ENCODE measurements at places on chromosomes 12 and 14.
A peak's percentile ranks its signal among the peaks of the same experiment; 100 is the strongest.

DNA sequence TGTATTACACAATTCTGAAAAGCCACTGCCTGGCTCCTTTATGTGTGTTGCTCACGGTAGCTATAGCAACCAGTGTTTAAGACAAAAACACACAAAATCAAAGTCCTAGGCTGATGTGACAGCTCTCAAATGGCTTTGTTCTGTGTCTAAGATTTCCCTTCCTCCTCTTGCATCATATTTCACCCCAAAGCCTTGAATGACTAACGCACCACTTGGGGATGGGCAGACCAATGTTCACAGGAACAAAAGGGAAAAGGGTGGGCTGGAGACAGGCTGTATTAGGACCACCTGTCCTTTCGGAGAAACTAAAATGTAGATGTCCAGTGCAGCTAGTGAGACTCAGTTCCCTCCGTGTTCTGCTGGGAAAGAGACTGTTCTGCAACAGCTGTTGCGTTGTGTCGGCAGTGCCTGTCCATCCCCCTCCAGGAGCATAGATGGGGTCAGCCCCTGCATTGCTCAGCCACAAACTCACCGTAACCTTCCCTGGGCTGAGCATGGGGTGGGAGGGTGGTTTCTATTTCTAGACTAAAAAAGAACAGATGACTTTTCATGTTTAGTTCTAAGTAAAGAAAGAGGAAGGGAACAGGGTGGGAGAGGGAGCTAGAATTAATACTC is 26.8 kb upstream of the DAAM1 start:
- H3K27ac ChIP-seq, result peak overlapping the region; percentile 52
- peaks cover 11% of the 10 kb centered on the region for H3K4me1 ChIP-seq
- no peaks in the 10 kb centered on the region for H3K27me3 ChIP-seq
- DNase-seq, result no peak
- no peaks in the 10 kb centered on the region for H3K36me3 ChIP-seq

DNA sequence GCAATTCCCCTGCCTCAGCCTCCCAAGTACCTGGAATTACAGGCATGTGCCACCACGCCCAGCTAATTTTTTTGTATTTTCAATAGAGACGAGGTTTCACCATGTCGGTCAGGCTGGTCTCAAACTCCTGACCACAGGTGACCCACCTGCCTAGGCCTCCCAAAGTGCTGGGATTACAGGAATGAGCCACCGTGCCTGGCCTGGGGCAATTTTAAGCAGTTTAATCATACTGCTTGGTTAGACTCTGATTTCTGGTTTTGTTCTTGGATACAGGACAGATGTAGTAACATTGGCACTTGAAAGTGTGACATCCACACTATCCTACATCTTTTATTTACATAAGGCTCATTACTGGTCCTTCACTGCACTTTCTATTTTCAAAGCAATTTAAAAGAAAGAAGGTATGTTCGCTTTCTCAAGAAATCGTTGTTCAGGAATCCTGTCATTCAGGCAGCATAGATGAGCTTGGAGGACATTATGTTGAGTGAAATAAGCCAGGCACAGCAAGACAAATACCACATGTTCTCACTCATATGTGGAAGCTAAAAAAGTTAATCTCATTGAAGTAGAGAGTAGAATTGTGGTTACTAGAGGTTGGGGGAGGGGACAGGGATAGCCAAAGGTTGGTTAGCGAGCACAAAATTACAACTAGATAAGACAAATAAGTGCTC is 4.0 kb upstream of the NUAK1 start:
- H3K27me3 ChIP-seq, result no peaks in the 10 kb centered on the region
- no peak overlapping the region for H3K4me3 ChIP-seq
- peaks cover 62% of the 10 kb centered on the region for H3K4me1 ChIP-seq
- H3K27ac ChIP-seq, result no peak overlapping the region
- DNase-seq, result no peak
- H3K36me3 ChIP-seq, result no peaks in the 10 kb centered on the region

DNA sequence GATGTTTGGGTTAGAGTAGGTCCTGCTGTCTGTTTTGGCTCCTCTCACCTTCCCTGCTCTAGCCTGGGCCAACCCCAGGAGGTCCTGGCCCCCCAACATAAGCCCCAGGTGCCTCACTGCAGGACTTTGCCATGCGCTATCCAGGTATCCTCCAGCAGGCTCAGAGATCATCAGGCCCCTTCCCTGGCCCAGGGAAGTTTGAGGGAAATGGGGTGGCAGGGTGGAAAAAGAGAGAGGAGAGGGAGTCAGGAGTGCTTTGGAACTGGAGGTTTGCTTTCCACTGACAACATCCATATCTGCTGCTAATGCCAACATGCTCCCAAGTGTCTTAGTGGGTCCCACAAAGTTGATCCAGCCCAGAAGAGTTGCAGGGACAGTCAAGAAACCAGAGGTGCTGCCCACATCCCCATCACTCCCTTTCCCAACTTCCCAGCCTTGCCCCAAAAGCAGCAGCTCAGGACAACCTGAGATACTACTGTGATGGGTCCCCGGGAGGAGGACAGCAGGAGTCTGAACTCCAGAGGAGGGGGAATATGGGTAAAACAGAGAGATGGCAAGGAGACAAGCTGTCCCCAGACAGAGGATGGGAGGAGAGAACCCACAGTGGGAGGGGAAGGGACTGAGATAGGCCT is 677 bp downstream of the TNS2 start:
- peaks cover 66% of the 10 kb centered on the region for H3K4me1 ChIP-seq
- peaks cover 11% of the 10 kb centered on the region for H3K36me3 ChIP-seq

DNA sequence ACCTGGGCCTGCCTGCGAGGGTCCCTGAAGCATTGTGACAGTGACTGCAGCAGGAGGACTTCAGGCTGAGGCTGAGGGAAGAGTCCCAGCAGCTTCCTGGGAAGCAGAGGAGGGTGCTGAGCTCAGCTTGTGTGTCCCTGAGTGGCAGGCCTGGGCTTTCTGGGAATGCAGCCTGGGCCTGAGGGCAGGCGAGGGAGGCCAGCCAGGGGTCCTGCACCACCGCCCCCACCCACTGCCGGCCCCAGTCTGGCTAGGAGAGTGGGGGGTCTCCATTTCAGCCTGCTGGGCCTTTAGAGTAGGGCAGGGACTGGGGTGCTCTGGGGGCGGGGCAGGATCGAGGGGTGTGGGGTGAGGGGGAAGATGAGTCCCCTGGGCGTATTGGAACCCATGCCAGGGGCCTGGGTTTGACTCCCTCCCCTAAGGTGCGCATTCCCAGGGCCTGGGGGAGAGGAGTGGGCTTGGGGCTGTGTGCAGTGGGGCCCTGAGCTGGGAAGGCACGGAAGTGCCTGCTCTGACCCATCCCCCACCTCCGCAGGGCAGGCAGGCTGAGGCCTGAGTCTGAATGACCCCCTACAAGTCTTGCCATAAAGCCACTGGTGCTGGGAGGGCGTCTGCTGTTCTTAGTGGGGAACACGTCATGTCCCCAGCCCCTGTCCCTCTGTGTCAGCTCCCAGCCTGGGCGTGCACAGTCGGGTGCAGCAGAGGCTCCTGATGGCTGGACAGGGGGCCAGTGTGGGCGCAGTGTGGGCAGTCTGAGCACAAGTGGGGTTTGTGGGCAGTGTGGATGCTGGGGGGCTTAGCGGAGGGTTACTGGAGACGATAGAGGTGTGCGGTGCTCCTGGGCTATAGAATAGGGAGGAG is 46.4 kb downstream of the KRT80 start:
- no peak for DNase-seq
- peak overlapping the region; percentile 84 for H3K27ac ChIP-seq
- H3K4me1 ChIP-seq, result peaks cover 39% of the 10 kb centered on the region
- H3K27me3 ChIP-seq, result no peaks in the 10 kb centered on the region

DNA sequence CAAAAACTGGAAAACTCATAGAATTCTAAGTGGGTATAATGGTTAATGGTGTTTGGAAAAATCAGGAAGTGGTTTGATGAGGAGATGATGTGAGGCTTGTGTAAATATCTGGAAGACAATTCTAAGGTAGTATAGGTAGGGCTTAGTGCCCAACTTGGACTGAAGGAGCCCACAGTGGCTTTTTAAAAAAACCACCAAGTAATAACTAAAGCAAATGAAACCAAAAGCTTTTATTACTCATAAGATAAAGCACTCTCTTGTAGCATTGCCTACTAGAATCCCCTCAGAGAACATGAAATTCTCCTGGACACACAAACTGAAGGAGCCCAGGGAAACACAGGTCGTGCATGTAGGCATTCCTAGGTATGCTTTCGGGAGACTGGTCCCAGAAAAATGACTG is 324.5 kb downstream of the NELL2 start:
- H3K27ac ChIP-seq, result no peak overlapping the region
- no peak overlapping the region for H3K4me3 ChIP-seq
- DNase-seq, result no peak
- no peaks in the 10 kb centered on the region for H3K36me3 ChIP-seq
- no peaks in the 10 kb centered on the region for H3K27me3 ChIP-seq

DNA sequence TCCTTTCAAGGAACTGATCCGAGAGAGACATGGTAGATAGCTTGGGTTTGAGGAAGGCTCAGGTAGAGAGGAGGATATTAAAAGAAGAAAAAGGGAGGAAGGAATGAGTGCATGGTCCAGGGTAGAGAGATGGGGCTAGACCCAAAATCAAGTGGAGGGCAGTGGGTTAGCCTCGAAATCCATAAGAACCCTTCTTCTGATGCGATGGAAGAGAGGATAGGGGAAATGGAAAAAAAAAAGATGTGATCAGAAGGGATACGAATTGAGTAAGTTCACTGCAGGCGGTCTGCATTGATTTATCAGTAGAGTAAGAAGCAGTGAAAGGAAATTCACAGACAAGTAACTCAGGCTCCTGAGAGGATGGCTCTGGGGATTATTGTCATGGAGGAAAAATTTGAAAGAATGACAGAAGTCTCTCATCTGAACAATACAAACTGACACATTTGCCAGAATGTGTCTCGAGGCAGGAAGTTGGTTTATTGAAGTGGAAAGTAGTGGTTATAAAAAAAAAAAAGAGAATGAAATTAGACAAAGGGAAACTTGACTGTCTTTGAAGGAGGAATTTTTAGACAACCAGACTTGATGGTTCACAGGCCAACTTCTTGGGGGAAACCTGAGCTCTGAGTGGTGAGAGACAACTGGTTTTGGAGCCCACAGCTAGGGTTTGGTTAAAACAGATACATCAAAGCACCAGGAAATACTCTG is 10.2 kb downstream of the PPFIBP1 start:
- H3K27ac ChIP-seq, result peak overlapping the region; percentile 7
- H3K4me3 ChIP-seq, result no peak overlapping the region
- H3K27me3 ChIP-seq, result no peaks in the 10 kb centered on the region
- H3K36me3 ChIP-seq, result no peaks in the 10 kb centered on the region
- peaks cover 24% of the 10 kb centered on the region for H3K4me1 ChIP-seq

DNA sequence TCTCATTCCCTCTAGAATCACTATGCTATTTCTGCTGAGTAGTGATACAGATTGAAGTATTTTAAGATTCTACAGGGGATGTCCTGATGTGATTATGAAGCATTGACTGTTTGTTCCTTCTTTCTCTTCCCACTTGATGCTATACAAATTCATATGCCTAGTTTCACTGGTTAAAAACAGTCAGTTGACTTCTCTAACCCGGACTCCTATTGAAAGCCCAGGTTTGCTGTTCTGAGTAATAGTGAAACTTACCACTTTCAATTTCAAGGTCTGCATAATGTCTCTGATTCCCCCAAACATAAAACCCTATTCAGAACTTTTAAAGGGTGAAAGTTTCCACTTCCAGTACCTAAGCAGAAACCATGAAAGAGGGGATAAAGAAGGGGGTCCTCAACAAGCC is 117.7 kb upstream of the RPL10L start:
- H3K4me3 ChIP-seq, result no peak overlapping the region
- no peaks in the 10 kb centered on the region for H3K27me3 ChIP-seq
- no peak overlapping the region for H3K27ac ChIP-seq
- no peak for DNase-seq
- no peaks in the 10 kb centered on the region for H3K36me3 ChIP-seq

DNA sequence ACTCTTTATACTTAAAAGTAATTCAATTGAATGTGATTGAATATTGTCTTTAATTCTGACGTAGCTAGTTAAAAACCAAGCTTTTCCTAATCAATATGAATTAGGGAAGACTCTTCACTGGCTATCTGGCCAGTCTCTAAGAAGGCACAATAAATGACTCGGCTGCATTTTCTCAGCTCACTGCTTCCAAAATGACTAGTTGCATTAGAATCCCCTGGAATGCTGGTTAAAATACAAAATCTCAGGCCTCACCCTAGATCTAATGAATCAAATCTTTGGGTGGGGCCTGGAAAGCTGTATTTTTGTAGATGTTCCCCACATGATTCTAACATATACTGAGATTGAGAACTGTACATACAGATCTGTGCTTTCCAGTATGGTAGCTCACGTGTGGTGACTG is 242.1 kb downstream of the CHST11 start:
- H3K27ac ChIP-seq, result no peak overlapping the region
- H3K4me3 ChIP-seq, result no peak overlapping the region
- H3K27me3 ChIP-seq, result no peaks in the 10 kb centered on the region
- peaks cover 31% of the 10 kb centered on the region for H3K4me1 ChIP-seq

DNA sequence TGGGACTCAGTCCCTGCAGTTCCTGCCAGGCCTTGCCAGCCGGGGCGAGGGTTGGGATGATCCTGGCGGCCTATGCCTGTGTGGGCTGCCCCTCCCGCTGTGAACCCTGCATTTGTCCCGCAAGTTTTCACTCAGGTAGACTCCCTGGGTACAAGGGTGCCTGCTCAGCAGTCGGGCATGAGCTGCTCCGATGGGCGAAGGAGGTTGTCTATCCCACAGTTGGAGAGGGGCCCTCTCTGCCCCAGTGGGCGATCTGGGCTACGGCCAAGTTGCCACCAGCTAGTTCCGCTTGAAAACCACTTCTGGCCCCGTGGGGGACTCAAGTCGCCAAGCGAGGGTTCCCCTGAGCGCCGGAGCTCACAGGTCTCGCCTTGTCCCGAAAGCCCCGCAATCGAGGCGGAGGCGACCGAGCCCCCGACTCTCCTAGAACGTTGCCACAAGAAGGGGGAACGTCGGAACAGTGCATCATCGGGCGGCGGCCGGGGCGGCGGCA is 365 bp upstream of the TPI1 start:
- DNase-seq, result peak; percentile 56
- H3K36me3 ChIP-seq, result peaks cover 35% of the 10 kb centered on the region
- H3K4me3 ChIP-seq, result peak overlapping the region; percentile 99
- H3K27ac ChIP-seq, result peak overlapping the region; percentile 98
- H3K4me1 ChIP-seq, result peaks cover 41% of the 10 kb centered on the region

DNA sequence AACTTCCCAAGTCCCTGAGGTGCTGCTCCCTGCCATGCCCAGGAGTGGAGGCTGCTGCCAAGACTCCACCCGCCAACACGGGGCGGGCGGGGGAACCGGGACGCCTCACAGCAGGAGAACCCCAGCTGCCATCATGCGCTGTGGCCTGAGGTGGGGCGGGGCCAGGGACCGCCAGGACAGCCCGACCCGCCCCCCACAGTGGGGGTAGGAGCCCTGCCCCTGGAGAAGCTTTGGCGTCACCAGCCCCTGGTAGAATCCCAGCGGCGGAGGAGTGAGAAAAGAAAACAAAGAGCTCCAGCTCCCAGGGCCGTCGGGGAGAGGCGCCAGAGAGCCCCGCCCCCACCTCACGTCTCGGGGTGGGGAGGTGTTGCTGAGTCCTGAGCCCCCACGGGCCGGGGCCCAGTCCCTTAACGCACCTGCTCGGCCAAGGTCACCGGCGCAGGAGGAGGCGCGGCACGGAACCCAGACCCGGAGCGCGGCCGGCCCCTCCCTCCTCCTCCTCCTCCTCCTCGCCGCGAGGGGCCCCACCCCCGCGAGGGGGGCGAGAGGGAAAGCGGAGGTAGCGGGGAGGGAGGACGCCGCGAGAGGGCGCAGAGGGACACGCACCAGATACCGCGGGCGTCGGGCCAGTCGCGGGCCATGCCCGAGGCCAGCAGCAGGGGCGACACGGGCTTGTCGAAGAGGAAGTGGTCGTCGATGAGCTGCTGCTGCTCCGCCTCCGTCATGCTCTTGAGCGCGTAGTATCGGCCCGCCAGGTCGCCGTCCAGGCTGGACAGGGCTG is 1.8 kb downstream of the CKB start:
- H3K4me1 ChIP-seq, result peaks cover 14% of the 10 kb centered on the region
- no peaks in the 10 kb centered on the region for H3K27me3 ChIP-seq
- peak overlapping the region; percentile 81 for H3K4me3 ChIP-seq
